ENCODE measurements at places on chromosomes 2 and 18.

DNA sequence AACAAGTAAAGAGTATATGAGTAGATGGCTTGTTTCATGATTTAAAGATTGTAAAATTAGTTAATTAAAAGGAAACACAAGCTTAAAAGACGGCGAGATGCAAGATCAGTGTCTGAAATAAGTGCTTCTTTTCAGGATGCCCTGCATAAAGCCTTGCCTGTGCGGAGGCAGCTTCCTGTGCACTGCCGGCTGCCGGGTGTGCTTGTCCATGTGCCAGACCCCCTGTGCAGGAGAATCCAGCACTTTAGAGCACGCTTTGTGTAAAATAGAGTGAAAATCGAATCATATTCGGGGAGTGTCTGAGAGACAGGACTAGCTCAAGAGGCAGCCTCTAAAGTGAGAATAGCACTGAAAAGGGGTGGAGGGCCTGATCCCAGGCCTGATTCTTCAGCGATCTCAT is 154.7 kb downstream of the CHST9 start:
- no peak for DNase-seq

GRCh38 chr2:126656431-126657147 is 631 bp downstream of the GYPC start:
- DNase-seq, result no peak

- no peak for DNase-seq
Observed at GRCh38 chr2:67669766-67670165, 272.6 kb downstream of the ETAA1 start.

DNA sequence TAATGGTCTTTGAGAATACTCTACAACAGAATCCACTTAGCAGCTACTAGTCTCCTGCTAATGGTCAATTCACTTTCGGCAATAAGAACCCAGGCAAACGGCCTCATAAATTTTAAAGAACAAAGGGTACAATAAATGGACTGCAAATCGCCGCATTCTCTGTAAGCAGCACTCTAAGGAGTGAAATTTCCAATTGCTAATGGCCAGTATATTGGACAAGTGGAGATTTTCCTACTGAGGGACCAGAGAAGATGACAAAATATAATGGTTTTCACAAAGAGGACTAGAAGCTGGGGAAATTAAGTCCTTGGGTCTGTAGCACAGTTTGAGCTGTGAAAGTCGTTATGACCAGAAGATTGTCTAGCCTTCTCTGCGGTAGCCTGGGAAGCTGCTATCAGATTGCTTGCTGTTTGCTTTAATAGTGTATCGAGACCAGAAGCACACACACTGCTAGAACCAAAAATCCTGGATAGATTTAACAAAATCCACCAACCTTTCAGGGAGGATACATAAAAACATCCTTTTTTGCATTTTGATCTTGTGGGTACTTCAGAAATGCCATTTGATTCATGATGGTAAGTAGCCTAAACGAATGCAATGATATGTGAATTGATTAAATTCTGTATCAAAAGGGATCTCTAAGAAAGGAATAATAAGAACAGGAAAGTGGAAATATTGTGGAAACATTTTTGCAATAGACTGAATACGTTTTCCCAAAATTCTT is 53.6 kb upstream of the ATP8B1 start:
- no peak for DNase-seq

DNA sequence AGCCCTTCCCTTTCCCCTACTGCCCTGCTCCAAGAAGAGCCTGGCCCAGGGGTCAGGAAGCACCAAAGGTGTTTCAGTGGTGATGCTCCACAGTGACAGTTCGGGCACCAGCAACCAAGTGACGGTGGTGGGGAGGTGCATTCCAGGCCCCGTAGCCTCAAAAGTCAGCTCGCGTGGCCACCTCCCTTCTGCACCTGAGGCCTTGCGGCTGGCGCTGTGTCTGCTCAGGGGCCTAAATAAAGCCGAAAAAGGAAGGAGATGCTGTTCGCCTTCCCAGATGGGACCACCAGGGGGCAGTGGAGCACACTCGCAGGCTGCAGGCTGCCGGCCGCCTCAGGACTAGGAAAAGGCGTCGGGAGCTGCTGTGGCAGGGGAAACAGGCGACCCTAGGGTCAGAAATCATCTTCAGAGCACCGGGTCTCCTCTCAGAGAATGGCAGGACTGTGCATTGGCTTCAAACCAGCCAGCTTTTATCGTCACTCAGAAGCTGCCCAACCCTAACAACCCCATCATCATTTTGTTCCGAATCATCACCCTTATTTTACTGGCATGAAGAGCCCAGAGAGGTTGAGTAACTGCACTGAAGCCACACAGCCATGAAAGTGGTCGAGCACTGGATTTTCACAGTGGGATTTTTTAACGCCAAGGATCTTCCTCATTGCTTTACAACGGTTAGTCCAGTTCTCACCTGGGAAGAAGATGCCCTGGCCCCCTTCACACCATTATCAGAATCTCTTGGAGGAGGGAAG is 213.0 kb upstream of the CELF4 start:
- peak; percentile 47 for DNase-seq

DNA sequence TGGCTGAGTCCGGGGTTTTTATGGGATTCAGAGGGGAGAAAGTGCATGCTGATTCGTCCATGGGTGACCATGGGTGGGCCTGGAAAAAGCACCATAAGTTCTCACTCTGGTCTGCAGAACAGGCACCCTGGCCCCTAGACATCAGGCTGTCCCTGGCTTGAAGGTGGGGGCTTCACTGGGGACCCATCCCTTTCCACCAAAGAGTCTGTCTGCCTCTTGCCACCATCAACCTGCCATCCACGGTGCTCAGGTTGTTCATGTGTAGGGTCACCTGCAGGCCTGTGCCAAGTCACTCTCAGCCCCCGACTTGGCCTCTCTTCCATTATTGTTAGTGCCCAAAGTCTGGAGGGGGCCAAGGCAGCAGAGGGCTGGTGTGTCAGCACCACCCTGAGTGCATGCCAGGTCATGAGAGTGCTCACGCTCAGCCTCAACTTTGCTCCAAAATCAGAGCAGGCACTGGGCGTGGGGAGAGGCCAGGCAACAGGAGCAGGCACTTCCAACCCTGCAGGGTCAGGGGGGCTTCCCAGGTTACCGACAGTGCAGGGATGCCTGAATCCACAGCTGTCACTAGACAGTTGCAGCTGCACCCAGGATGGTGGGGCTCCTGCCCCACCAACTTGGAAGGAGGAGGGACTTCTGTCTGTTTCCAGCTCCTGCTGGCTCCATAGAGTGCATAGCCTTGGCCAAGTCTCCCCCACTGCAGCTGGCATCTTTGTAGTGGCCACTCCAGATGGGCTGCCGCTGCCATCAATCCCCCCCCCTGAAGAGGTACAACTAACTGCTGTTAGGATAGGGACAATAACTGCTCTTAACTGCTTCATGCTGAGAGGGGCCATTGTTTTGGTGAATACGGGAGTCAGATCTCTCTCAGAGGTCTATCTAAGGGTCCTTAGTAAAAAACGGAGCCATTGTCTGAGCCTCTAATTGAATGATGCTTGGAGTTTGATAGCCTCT is 209.3 kb downstream of the AKAIN1 start:
- no peak for DNase-seq

GRCh38 chr2:122960759-122961641 is 1064.1 kb upstream of the CNTNAP5 start:
- DNase-seq, result no peak

- DNase-seq, result no peak
Observed at GRCh38 chr2:925711-926110, 24.9 kb upstream of the SNTG2 start.

Measured in right renal pelvis (tissue), 4 donors.